ENCODE measurements at places on chromosomes 4 and X.

GRCh38 chr4:110270492-110271197 lies 72.2 kb upstream of the ELOVL6 start:
- no peak for DNase-seq

DNA sequence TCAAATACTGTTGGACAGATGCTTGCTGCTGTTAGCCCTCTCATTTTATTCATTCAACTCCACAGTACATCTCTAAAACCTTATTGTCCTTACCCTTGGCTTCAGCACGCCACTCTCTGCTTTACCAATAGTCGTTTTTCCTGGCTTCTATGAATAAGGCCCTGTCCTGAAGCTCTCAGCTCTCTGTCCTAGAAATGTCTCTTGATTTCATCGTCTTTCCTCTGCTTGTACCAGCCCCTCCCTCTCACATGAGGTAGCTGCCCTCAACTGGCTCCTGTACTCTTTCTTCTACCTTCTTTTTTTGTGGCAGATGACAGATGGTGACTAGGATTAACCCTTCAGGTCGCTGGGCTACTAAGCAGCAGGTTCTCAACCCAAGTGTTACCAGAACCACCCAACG lies 11.4 kb downstream of the ADGRA3 start:
- DNase-seq: no peak

DNA sequence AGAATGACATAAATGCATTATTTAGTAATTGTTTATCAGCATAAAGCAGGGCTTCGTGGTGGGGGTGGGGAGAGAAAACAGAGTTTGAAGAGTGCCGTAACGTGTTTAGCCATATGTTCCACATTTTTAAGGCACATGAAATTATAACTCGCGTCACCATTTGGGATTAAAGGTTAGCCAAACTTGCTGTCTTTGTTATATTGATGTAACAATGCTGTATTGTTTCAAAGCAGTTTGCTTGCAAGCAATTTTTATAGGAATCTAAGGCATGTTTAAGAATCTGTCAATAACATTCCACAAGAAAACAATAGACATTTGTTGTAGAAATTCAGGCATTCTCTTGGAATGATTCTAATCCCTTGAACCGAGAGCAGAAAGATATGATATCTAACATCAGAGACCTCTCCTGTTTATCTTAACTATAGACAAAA lies 78.3 kb downstream of the CLDN22 start:
- no peak for DNase-seq

GRCh38 chr4:129092631-129093190 lies 628 bp downstream of the SCLT1 start:
- no peak for DNase-seq

DNA sequence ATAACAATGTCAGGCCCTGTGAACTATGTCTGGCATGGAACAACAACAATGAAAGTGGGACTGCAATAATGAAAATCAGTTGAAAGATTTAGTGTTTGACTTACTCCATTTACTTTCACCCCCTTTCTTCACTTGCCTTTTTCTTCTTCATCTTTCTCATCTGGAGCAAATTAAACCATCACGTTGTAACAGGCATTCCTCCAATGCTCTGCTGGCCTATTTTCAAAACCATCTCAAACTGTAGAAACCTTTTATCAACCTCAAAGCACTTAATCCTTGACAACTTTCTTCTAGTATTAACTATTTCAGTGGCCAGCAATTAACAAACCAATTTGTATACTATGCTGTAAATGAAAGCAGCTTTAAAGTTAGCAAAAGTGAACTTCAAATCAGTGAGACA lies 8.3 kb downstream of the KLHL13 start:
- DNase-seq: no peak

DNA sequence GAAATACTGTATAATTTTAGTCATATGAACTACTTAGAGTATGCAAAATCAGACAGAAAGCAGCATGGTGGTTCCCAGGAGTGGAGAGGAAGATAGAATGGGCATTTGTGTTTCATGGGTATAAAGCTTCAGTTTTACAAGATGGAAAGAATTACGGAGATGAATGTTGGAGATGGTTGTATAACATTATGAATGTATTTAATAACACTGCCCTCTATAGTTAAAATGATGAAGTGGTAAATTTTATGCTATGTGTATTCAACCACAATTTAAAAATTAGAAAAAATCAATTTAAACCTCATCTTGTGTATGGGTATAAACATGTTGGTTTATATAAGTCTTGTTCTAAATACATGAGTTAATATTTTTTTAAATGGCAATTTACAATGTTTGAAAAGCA lies 521.1 kb downstream of the FSTL5 start:
- no peak for DNase-seq

- no peak for DNase-seq
These were observed 23.9 kb downstream of the BLOC1S4 start for GRCh38 chr4:6739920-6740319.

DNA sequence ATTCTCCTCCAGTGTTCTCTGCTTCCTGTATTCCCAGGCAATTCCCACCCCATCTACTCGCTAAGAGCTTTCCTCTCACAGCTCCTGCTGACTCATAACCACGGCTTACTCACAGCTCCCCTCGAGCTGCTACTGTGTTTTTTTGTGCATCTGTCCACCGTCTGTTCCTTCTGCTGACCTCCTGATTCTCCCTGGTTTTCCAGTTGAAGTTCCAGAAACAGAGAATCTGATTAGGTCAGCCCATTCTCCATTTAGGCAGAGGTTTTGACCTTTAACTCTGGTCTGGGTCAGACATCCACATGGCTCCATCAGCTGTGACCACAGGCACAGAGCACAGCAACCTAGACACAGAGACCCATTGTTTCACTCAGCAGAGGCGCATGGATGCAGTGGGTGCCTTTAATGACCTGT lies 5.5 kb upstream of the SMIM20 start:
- DNase-seq: no peak

- DNase-seq: no peak
These were observed 166.4 kb upstream of the SFRP2 start for GRCh38 chr4:153955327-153955726.

- DNase-seq: no peak
These were observed 792 bp downstream of the ADRA2C start for GRCh38 chr4:3766785-3767569.

DNA sequence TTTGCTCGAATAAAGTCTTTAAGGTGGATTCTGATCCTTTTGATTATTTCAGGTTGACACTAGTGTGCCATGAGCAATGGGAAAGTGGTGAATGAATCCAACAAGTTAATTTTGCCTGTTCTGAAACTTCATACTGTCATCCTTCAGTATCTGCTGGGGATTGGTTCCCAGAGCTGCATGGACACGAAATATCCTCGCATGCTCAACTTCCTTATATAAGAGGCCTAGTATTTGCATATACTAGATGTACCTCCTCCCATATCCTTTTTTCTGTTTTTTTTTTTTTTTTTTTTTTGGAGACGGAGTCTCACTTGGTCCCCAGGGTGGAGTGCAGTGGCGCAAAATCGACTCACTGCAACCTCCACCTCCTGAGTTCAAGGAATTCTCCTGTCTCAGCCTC lies 23.0 kb upstream of the PDS5A start:
- no peak for DNase-seq

- no peak for DNase-seq
These were observed 86.2 kb upstream of the FRMPD4 start for GRCh38 chrX:12052109-12052508.

GRCh38 chrX:17741123-17741511 lies 3.8 kb downstream of the SCML1 start:
- DNase-seq: no peak

DNA sequence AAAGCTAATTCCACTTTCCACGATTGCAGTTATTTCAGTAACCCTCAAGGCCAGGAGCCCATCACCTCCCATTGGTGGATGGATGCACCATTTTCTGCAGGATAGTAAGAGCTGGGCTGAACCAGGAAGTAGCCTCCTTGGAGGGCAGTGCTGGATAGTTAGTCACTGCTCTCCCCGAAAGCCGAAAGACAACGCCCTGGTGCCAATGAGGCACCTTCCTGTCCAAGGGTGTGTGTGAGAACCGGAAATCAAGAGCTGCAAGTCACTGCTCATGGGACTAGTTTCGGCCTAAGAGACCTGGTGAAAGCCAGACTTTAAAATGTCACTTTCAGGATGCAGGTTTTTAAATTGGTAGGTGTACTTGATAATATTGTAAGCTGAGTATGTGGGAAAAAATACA lies 203.8 kb upstream of the HS3ST1 start:
- DNase-seq: no peak

DNA sequence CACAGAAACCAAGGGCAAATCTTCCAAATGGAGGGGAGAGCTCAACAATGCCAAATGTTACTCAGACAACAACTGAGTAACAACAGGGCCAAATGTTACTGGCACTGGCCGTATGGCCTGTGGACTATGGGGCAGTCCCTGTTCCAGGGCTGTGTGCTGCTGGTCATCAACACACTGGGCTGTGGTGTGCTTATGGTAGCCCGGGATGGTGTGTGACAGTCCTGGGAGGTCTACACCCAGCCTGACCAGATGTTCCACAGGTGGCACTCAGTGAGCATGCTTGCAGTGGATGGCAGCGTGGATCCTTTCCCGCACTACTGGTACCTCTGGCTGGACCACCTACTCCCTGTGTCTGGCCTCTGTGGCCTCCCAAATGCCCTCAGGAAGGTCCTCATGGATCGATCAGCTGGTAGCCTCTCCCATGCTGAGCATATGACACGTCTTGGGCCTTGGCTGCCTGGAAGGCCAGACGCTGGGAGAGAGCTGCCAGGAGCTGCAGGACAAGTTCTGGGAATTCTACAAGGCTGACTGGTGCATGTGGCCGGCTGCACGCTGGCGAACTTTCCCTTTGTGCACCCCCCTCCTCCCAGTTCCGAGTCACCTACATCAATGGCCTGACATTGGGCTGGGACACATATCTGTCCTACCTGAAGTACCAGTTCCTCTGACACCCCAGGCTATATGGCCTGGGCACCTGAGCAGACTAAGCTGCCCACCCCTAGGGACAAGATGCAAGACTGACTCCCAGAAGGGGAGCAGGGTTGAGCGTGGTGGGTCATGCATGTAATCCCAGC lies 59.7 kb upstream of the IQSEC2 start:
- no peak for DNase-seq

GRCh38 chr4:1404573-1405253 lies 1.5 kb downstream of the NKX1-1 start:
- DNase-seq: no peak

GRCh38 chr4:154807042-154807630 lies 26.1 kb downstream of the RBM46 start:
- no peak for DNase-seq

- DNase-seq: no peak
These were observed 29.0 kb upstream of the MSANTD1 start for GRCh38 chr4:3219761-3220475.

- no peak for DNase-seq
These were observed 225.2 kb downstream of the MID1 start for GRCh38 chrX:10395179-10395578.

DNA sequence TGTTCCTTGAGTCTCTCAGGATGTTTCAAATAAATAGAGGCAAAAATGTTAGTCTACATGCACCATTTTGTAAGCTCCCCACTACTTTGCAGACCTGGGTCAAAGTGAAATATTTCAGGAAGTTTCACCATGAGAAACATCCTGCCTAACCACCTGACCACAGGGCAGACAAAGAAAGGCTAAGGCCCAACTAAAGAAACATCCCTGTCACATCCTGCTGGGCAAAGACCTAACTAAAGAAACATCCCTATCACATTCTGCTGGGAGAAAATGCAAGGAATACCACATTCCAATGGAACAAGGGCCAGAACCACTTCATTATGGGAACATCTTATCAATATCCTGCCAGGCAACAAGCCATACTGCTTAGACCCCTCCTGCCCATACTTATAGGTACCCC lies 1303.4 kb downstream of the TECRL start:
- no peak for DNase-seq

DNA sequence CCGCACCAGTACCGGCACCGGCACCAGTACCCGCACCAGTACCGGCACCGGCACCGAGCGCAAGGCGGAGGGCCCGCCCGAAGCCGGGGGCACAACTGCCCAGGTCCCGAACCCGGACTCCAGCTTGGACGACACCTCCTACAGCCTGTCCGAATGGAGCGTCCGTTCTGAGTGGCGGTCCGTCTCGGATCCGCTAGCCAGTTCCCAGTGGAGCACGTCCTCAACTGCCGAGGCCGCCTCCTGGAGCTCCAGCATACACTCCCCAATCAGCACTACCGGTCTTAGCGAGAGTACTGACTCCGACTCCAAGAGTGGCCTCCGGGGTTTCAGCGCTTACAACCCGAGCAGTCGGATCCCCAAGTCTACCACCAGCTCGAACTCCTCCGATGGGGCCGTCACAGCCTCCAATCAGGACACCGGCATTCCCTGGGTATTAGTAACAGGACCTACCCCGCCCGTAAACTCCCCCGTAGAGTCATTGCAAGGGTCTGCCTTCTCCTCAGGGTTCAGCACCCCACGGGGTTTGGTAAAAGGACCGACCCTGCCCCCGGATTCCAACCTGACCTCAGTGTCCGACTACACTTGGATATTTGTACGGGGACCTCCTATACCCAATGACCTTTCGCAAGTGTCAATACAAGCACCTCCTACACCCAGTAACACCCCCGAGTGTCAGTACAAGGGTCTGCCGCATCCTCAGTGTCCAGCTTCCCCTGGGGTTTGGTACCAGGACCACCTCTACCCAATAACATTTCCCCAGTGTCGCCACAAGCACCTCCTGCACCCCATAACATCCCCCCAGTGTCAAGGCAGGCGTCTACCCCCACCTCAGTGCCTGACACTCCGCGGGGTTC lies 721 bp upstream of the MAOA start:
- DNase-seq: no peak

- DNase-seq: no peak
These were observed 165.1 kb upstream of the RAI2 start for GRCh38 chrX:18026166-18026565.

DNA sequence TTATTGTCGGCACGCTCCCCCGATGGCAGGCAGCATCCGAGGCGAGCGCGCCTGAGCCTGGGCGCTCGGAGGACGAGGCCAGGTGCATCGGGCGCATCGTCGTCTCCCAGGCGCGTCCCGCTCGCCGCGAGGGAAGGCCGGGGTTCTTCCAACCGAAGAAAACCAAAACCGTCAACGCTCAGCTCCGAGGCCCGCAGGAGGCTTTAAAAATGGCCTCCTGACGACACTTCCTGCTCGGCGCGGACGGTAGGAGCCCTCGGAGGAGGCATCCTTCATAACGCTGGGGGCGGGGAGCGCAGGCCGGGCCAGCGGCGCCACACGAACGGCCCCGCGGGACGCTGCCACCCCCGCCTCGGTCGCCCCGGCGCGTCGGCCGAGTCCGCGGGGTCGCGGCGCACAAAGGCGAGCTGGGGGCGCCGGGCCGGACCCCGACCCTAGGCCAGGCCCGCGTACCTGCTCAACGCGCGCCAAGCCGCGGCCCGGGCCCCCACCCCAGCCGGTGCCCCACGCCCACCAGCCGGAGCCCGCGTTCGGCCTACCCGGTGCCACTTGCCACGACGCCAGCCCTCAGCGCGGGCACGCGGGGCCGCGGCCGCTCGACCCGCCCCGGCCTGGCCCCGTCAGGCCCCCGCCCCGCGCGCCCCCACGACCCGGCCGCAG lies 501 bp downstream of the ZNF518B start:
- peak; percentile 18 for DNase-seq

GRCh38 chr4:3418029-3418762 lies 23.6 kb upstream of the HGFAC start:
- DNase-seq: no peak
